ENCODE measurements at places on chromosomes 3 and 15.

GRCh38 chr3:9957214-9957613 is 5.0 kb upstream of the PRRT3 start:
- no peak for DNase-seq

DNA sequence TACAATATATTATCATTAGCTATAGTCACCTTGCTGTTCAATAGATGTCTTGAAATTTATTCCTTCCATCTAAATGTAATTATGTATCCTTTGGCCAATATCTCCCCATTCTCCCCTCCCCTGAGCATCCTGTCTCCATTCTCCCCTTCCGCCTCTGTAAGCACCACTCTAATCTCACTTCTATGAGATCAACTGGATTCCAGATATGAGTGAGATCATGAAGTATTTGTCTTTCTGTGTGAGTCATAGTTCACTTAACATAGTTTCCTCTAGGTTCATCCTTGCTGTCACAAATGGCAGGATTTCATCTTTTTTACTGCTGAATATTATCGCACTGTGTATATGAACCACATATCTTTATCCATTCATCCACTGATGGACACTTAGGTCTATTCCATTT is 148.8 kb upstream of the NDN start:
- DNase-seq = no peak

- DNase-seq = no peak
Observed at GRCh38 chr3:112315791-112316190, 17.2 kb upstream of the CD200 start.

DNA sequence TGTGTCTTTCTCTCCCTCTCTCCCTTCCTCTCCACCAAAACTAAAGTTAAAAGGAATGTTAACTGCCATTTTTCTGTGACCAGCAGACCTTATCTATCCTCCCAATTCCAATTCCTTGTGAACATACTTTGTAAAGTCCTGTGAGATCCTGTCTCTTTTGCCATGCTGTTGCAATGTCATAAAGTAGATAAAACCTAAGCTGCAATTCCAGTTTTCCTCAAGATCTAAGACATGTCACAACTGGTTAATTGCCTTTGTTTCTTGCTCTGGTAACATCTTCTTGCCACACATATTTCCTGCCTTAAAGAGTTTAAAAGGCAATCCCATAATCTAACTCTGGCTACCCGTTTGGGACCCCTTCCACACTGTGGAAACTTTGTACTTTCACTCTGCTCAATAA is 188.7 kb downstream of the PYDC2 start:
- DNase-seq = no peak

DNA sequence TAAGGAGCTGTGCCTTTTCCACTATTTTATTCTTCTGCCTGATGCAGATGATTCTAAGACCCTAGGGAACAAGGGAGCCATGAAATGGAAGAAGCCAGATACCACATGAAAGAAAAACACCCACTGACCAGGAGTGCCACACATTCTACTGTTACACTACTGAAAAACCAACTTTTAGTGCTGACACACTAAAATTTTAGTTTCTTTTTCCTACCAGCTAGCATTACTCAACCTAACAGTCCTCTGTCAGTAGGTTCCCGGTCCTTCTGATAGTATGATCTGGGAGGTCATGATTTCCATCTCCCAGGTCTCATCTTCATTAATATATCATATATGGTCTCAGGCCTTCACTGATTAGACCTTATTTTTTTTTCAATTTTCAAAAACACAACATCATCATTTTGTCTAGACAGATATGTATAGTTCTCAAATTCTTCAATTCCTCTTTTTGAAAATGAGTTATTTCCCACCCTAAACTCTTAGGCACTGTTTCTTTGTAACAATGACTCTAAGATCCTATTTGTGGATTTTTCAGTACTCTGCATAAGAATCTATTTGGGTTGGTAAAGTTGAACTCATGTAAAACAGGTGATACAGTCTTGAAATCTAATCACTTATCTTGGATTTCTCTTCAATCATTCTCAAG is 321.8 kb downstream of the CTNNB1 start:
- DNase-seq = no peak

DNA sequence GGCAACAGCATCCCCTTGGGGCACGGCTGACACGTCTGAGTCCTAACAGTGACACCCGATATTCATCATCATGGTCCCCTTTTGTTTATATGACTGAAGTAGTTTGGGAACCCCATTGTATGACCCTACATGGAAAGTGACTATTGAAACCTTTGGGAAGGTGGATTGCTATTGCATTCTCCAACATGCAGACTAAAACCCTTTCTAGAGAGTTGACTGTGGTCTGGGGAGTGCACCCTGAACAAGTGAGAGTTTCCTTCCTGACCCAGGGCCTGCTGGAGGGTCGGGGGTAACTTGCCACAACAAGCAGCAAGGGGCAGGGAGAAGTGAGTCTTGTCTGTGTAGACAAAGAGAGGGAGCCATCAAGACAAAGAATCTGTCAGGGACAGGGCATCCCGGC is 54.4 kb downstream of the ISG20 start:
- no peak for DNase-seq

DNA sequence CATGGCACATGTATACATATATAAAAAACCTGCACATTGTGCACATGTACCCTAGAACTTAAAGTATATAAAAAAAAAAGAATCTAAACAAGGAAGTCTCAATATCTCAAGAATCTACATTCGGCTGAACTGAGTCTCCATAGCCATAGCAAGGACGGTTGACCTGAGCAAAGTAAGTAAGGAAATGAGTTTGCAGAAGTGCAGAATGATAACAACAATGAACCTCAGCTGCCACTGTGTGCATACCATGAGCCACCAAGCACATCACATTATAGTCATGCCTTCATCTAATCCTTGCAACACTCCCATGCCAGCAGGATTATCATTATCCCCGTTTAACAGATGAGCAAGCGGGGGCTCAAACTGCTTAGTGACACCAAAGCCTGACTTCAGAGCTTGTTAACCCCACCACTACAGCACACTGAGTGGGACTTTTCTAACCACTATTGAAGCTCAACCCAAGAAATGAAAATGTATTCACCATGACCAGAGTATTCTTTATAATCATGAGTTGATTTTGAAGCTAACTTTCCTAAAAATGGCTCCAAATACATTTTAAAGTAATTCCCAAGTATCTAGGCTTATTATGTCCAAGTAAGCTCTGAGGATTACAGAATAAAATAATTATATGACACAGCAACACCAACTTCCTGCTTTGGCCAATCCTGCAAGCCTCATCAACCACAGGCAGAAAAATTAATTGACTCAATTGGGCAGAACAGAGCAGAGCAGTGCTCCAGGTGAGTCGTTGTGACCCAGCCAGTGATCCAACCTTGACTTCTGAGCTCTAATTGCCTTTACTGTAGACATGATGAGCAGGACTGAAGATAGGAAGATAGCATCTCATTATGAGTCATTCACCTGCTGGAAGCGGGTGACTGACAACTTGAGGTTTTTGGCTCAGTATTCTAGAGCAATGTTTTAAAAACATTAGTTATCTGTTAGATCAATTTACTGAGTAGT is 47.3 kb upstream of the IL12A start:
- no peak for DNase-seq

DNA sequence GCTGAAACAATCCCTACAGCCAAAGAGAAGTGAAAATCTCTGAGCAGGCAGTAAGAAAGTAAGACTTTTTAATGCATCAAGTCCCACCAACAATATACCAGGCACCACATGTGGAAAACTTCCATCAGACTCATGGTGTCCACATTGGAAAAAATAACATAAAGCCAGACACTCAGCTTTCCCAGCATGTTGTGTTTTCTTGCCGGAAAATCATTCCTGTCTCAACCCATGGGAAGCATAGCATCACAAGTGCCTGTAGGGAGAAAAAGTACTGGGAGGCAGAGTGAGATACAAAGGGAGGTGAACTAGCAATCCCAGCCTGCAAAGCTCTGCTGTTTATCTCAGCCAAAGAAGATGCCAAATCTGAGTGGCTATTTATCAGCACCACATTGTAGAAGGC is 868.9 kb downstream of the SI start:
- DNase-seq = no peak

DNA sequence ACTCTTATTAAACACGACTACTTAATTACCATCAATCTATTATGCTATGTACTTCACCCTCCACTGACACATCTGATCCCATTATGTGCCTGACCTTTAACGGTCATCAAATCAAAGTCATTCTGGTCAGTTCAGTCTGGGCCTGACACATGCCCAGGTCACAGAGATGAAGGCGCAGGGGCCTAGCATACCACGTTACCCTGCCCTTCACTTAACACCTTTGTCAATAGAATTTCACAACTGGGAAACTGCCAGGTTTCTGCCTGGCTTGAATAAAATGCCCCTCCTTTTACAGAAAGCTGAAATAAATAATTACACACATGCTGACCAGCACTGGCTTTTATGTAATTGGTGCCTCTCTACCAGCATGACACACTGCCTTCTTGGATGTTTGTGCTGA is 39.5 kb downstream of the MECOM start:
- no peak for DNase-seq

- no peak for DNase-seq
Observed at GRCh38 chr3:158100681-158101080, 5.5 kb downstream of the SHOX2 start.

GRCh38 chr3:71464613-71465012 is 118.9 kb downstream of the FOXP1 start:
- DNase-seq = no peak

- DNase-seq = no peak
Observed at GRCh38 chr15:62782071-62782841, 260.3 kb upstream of the TPM1 start.

DNA sequence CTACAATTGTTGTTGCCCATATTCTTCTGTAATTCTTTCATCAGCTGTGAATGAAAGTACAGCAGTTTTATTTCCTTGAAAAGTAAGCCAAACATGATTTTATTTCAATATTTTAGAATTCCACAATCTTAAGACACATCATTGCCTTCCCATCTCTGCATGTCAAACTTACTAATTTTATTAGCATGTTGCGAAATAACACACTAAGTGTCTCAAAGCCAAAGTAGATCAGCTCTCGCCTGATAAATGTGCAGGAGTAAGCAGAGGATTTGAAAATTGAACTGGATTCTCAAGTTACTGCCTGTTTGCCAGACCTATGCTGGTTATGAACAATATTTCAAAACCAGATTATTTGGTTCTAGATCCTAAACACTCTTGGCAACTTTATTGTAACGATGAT is 25.7 kb downstream of the TGFBR2 start:
- peak; percentile 60 for DNase-seq

GRCh38 chr3:197994736-197995135 is 34.7 kb downstream of the LMLN start:
- no peak for DNase-seq

- DNase-seq = no peak
Observed at GRCh38 chr3:196620161-196620604, 19.3 kb upstream of the NRROS start.

DNA sequence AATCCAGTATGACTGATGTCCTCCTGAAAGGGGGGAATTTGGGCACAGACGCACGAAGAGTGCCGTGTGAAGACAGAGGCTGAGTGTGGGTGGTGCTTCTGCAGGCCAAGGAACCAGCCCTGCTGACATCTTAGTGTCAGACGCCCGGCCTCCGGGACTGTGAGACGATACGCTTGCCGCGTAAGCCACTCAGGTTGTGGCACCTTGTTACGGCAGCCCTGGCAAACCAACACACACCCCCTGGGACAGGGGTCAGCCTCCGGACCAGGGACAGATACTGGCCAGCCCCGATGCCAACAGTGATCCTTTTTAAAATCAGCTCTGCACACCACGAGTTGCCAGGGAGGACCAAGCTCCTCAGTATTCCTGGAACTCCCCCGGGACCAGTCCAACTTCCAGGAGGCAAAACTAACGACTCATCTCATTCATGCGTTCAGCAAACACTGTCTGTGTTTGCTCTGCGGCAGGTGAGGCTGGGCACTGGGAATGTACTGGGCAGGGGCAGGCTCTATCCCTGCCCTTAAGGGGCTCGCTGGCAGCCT is 21.2 kb upstream of the PIGZ start:
- no peak for DNase-seq

- DNase-seq = no peak
Observed at GRCh38 chr3:58084788-58085543, 76.7 kb downstream of the FLNB start.

DNA sequence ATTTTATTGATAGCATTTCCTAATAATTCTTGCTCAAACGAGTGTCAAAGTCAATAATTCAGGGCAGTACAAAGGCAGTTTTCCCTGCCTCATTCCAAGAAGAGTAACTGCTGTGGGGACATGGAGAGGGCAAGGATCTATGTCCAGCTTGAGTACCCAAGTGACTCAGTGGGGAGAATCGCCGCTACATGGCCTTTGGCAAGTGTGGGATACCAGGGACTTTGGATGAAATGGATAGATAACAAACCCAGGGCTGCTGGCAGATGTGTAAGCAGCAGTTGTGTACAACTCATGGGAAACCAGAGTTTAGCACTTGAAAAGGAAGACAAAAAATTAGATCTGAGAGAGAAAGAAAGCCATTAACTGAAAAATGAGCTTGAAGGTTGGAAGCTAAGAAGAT is 122.2 kb upstream of the TRIM42 start:
- no peak for DNase-seq

- DNase-seq = peak; percentile 35
Observed at GRCh38 chr3:123499322-123499721, 50.4 kb upstream of the ADCY5 start.

DNA sequence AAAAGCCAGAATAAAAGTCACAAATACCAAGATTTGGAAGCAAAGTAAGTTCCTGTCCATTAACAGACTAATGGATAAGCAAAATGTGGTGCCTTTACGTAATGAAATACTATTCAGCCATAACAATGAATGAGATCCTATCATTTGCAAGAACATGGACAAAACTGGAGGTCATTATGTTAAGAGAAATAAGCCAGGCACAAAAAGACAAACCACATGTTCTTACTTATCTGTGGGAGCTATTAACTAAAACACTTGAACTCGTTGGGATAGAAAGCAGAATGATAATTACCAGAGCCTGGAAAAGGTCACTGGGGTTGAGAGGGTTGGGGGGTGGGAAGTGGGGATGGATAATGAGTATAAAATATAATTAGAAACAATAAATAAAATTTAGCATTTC is 1015.9 kb downstream of the OTOL1 start:
- no peak for DNase-seq

DNA sequence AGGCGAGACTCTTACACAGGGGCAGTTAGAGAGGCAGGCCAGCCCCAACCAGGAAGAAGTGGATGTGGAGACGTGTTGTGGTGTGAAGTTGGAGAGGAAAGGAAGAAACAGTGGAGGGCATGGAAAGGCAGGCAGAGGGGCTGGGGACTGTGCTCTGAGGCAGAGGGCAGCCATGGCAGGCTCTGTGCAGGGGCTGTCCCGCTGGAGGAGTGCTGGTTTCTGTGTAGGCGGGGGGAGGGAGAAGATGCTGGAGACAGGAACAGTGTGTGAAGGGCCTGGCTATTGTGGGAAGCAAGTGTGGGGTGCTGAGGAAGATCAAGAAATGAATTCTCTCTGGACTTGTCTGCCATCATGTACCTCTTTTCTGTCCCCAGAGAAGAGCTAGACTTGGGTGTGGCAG is 21.0 kb downstream of the SNAPC5 start:
- no peak for DNase-seq
